Left kidney (tissue), 8 donors: ENCODE measurements at places on chromosomes 6 and 20. TPM values are rescaled to one million over a fixed set of nuclear protein-coding genes. Genes with fewer than 3 reads are reported as not detected.

DNA sequence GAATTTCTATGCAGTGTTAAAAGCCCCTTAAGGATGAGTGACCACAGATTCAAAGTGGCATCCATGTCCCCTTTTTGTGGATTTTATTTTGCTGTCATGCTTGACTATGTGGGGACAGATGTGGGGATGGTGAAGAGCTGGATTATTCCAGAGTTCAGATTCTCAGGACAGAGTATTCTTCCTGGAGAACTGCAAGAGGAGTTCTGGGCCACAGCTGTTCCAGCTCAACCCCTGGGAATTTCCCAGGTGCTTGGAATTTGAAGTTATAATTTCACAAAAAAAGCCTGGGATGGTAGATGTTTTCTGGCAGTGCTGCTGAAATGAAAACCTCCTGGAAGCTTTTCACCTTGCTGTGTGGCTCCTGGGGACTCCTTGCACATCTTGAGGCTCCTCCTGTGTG lies 671.8 kb upstream of the MARCKS start:
- DNase-seq, result no peak

DNA sequence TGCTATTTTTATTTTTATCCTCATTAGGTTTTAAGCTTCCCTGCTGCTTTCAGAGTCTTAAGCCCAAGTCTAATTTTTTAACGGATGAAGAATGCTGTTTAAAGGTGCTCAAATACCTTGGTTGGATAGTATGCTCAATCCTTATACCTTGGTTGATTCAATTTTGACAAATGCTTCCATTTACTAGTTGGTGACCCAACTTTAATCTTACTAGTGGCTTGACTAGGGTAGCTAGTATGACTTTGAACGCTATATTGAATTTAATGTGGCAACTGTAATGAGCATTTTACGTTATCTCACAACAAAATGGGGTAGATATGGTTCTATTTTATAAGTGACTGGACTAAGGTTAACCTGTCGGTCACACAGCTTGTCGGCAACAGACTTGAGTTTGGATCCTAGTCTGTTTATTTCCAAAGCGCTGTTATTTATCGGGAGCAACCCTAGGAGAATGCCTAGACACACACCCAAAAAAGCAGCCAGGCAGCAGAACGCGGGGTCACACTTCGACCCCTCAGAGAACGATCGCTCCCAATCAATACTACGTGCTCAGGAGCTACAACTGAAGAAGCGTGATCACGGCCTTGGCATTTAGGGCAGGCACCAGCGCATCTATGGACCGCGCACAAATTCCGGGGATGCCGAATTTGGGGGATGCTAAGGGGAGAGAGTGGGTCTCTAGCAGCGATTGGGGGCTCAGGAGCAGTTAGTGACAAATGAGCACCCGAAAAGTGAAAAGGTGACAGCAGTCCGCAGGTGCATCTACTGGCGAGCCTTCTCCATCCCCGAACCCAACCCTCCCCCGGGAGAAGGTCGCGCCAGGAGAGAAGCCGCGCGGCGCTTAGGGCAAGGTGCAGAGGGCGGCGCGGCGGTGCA lies 586 bp upstream of the ALDH5A1 start:
- DNase-seq, result no peak

GRCh38 chr6:40723967-40724366 lies 136.8 kb upstream of the LRFN2 start:
- DNase-seq, result no peak

DNA sequence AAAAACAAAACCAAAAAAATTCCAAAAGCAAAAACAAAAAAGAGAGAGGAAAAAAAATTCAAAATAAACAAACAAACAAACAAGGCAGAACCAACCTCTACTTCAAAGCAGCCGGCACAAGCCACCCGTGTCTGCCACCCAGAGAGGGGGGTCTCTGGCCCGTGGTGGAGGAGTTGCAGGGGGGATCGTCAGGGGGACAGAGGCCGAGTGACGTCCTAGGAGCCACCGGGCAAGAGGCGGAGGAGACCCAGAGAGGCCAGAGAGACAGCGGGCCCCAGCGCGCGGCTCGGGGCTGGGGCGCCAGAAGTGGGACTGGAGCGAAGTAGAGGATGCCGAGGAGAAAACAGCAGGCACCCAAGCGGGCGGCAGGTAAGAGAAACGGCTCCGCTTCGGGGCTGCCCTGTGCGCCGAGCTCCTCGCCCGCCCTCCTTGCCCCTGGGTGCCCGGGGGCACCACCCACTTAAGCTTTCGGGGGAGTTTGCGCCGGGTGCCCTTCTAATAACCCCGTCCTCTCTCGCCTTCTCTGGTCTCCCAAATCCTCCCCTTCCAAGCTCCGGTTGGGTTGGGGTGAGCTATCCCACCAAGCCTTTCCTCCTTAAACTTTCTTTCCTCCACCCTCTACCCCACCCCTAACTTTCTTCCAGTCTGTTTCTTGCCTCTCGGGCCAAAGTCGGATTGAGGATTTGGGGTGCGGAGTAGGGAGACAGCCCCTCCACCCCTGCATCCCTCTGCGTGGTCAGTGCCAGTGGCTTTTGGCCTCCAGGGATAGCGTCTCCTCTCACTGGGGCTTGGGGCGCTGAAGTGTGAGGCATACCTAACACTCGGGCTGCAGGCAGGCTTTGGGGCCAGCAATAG lies 1.0 kb downstream of the TSHZ2 start:
- no peak for DNase-seq

DNA sequence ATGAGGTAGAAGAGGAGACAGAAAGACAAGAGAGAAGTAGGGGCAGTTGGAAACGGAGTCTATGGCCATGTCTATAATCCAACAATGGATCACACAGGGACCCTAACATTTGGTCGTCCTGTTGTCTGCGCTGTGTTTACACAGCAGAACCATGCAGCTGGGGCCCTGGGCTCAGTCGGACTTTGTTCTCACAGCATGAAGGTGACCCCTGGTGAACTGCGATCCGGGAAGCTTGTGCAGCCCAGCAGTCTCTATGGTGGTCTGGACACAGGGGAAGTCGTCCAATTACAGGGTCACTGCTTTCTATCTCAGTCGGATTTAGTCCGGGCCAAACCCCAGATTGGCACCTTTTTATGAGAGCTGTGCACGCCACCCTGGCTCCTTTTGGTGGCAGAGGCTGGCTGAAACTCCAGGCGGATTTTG lies 153.6 kb downstream of the FOXA2 start:
- no peak for DNase-seq

The EMILIN3 gene
- 7.7 TPM for polyA plus RNA-seq

The POU5F1 gene
- polyA plus RNA-seq, result 6.5 TPM

The SEMG1 gene
- polyA plus RNA-seq, result not detected
